Activated T-helper 1 cell treated with anti-CD3 and anti-CD28 coated beads, Interleukin-2, amount 50 U/mL, for 16 hours (primary cell): ENCODE measurements at places on chromosomes 12 and 14.

DNA sequence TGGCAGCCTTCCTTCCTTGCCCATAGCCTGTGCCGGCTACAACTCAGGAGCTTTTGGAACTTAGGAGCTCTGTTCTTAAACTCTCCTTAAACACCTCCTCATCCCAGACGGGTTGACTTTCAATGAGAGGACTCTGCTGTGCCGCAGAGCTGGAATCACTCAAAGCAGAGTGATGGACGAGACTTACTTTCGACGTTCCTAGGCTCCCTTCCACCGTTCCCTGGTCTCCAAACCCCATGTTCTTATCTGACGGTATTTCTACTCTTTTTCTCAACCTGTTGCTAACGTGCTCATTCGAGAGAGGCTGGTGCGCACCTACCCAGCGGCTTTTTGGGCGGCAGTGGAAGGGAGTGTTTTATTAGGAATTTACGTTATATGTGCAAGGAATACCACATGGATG, 232.7 kb downstream of the CACNA1C start:
- DNase-seq = no peak

DNA sequence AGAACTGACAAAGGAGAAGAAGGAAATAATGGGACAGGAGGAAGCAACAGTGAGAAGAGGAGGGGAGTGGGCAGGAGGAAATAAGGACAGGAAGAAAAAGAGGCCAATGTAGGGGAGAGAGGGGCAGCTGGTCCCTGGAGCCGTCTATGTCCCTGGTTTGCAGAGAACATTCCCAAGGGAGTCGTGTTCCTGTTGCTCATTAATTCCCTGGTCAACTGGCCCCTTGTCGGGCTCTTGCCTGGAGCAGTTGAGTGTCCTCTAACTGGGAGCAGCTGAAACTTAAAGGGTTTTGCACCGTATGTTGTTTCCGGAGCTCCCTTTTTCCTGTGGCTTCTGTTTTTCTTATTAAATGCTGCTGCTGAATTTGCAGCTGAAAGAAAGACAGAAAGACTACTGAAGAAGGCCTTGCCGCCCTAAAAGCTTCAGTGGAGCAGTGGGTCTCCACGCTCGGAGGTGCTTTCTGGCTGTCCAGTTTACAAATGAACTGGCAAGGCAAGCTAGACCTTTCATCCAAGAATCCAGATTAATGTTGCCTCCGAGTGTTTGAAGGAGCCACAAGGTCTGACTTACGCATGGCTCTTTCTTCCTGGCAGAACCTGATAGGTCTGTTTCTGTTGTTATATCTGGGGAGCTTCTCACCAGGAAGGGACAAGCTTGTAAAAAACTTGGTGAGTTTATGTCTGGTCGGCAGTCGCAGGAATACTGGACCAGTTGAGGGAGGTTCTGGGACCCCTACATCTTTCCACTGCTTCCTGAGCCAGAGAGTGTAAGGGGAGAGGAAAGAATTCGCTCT, 146.2 kb upstream of the RFLNA start:
- DNase-seq = no peak

GRCh38 chr12:101738920-101739665, at the start of gene SYCP3:
SYCP3 (minus strand) TSS chr12:101739462; CDS start chr12:101737935, 1,527 bp downstream.
- DNase-seq = no peak

- DNase-seq = no peak
Observed at GRCh38 chr14:87081004-87081403, 912.0 kb downstream of the GALC start.

DNA sequence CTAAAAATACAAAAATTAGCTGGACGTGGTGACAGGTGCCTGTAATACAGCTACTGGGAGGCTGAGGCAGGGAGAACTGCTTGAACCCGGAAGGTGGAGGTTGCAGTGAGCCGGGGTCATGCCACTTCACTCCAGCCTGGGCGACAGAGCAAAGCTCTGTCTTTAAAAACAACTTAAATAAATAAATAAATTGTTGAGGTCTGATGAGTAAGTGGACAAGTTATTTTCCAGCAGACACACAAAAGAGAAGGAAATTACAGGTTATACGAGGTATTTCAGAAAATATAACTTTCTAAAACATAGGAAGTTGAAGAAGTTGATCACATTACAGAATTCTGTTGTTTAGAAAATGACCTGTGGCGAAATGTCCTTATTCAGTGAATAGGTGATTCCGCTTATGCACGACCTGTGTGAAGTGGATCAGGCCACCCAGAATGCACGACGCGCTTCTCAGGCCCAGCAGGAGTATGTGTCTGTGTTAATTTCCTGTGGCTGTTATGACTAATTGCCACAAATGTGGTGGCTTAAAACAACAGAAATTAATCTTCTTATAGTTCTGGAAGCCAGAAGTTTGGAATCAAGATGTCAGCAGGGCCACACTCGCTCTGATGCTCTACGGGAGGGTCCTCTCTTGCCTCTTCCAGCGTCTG, 38.1 kb downstream of the P2RX7 start:
- DNase-seq = no peak
